ENCODE measurements at places on chromosomes 5 and 9. TPM values are rescaled to one million over a fixed set of nuclear protein-coding genes. Genes with fewer than 3 reads are reported as not detected.
A peak's percentile ranks its signal among the peaks of the same experiment; 100 is the strongest.

The RMI1 gene
- total RNA-seq = 26.8 TPM

The PCDHA9 gene
- not detected for total RNA-seq

The CNTNAP3 gene
- total RNA-seq = 14.8 TPM

The PIP5KL1 gene
- 37.6 TPM for total RNA-seq

The COL23A1 gene
- total RNA-seq = not detected

The PCDHB13 gene
- total RNA-seq = 0.22 TPM

The ROPN1L gene
- 0.66 TPM for total RNA-seq

GRCh38 chr5:96483878-96484277 is 50.8 kb upstream of the PCSK1 start:
- no peak overlapping the region for H3K4me3 ChIP-seq
- no peak overlapping the region for H3K27ac ChIP-seq
- DNase-seq = peak; percentile 12
- peaks cover 40% of the 10 kb centered on the region for H3K27me3 ChIP-seq
- H3K4me1 ChIP-seq = no peaks in the 10 kb centered on the region

GRCh38 chr5:60494635-60495034 is 205.3 kb downstream of the DEPDC1B start:
- no peak overlapping the region for H3K4me3 ChIP-seq
- H3K27ac ChIP-seq = no peak overlapping the region
- no peaks in the 10 kb centered on the region for H3K36me3 ChIP-seq
- DNase-seq = no peak

GRCh38 chr5:125298746-125299379 is 552.4 kb upstream of the ZNF608 start:
- no peak for DNase-seq
- no peaks in the 10 kb centered on the region for H3K36me3 ChIP-seq
- H3K4me1 ChIP-seq = peaks cover 10% of the 10 kb centered on the region
- H3K4me3 ChIP-seq = no peak overlapping the region
- H3K27me3 ChIP-seq = no peaks in the 10 kb centered on the region
- no peak overlapping the region for H3K27ac ChIP-seq

GRCh38 chr9:34553511-34554021 is 30.8 kb upstream of the ENHO start:
- H3K4me1 ChIP-seq = no peaks in the 10 kb centered on the region
- H3K27me3 ChIP-seq = no peaks in the 10 kb centered on the region
- H3K27ac ChIP-seq = no peak overlapping the region
- no peaks in the 10 kb centered on the region for H3K36me3 ChIP-seq
- no peak for DNase-seq
- H3K4me3 ChIP-seq = no peak overlapping the region

DNA sequence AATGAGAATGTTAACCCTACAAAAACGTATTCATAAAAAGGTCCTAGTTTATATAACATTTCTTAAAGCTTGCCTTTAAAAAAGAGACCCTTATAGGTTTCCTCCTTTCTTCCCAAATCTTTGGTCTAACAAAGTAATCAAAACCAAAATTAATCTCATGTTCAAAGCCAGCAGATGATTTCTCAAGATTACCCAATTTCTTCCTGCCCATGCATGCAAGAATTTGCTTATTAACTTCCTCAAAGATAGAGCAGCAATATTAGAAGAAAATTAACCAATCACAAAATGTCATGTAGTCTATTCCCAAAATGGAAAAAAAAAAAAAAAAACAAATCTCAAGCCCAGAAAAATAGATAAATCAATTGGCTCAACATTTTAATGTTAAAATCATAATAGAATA is 114.9 kb downstream of the MLLT3 start:
- no peak overlapping the region for H3K27ac ChIP-seq
- peaks cover 6% of the 10 kb centered on the region for H3K27me3 ChIP-seq
- H3K36me3 ChIP-seq = no peaks in the 10 kb centered on the region
- H3K4me3 ChIP-seq = no peak overlapping the region

DNA sequence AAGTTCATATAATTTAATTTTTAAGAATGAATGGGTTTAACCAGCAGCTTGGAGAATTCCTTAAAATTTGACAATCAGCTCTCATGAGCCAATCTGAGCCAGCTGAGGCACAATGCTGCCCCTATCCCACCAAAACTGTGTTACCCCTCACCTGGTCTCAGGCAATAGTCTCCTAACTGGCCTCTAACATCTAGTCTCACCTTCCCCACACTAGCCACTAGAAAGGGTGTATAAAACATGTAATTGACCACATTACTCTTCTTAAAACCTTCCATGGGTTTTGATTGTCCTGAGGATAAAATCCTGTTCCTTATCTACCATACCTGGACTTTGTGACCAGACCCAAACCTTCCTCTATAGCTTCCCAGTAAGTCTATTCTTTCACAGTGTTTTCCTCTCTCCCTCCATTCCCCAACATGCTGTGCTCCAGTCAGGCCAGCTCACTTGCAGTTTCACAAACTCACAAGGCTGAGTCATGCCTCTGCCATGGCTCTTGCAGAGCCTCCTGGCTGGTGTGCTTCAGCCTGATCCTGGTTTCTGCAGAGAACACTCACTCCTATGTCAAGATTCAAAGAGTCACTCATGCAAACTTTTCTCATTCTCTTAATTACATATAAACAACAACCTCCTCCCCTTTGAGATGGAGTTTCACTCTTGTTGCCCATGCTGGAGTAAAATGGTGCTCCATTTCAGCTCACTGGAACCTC is 16.0 kb upstream of the ZCCHC7 start:
- H3K27ac ChIP-seq = no peak overlapping the region
- H3K27me3 ChIP-seq = no peaks in the 10 kb centered on the region
- no peaks in the 10 kb centered on the region for H3K4me1 ChIP-seq
- H3K4me3 ChIP-seq = no peak overlapping the region
- H3K36me3 ChIP-seq = no peaks in the 10 kb centered on the region

DNA sequence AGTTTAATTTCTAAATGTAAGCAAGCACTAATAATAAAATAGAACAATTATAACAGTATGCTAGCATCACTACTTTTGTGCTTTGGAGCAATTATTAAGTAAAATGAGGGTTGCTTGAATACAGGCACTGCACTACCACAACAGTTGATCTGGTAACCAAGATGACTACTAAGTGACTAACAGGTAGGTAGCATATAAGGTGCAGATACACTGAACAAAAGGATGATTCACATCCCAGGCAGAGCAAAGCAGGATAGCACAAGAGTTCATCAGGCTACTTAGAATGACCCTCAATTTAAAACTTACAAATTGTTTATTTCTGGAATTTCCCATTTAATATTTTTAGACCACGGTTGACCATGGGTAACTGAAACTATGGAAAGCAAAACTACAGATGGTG is 48.0 kb upstream of the RGS7BP start:
- no peaks in the 10 kb centered on the region for H3K4me1 ChIP-seq
- H3K4me3 ChIP-seq = no peak overlapping the region

- H3K27me3 ChIP-seq = no peaks in the 10 kb centered on the region
- no peak for DNase-seq
- no peaks in the 10 kb centered on the region for H3K4me1 ChIP-seq
- H3K36me3 ChIP-seq = no peaks in the 10 kb centered on the region
These were observed 6.1 kb upstream of the AFAP1L1 start for GRCh38 chr5:149265597-149265996.

- peaks cover 27% of the 10 kb centered on the region for H3K27me3 ChIP-seq
- no peak overlapping the region for H3K4me3 ChIP-seq
- H3K27ac ChIP-seq = no peak overlapping the region
- peak; percentile 26 for DNase-seq
- no peaks in the 10 kb centered on the region for H3K4me1 ChIP-seq
- H3K36me3 ChIP-seq = no peaks in the 10 kb centered on the region
These were observed 23.4 kb downstream of the DMRTA1 start for GRCh38 chr9:22469928-22470544.

DNA sequence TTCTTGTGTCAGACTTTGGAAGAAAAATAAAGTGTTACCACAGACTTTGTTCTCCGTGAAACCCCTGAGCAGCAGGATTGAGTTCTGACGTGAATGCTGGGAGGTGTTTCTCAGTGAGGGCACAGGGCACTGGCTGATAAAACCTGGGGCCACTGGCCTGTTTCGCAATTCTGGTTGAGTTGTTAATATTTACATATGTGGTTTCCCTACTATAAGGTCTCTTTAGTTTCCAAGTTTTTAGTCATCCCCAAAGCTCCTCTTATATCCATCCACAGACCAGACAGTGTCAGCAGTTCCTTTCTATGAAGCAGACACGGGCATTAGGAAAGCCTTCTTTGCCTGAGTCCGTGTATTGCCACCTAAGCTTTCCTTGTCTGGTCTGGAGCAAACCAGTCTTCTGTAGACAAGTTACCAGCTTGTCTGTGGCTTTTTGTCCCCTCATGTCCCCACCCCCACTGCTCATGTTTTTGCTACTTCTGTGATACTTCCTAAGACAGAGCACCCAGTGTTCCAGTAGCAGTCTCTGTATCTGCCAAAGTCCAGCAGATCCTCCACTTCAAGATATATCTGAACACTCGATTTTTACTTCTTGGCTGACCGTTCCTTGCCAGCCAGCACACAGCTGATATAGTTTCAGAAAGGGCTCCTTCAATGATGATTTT is 42.0 kb downstream of the ACO1 start:
- no peak for DNase-seq
- H3K36me3 ChIP-seq = peaks cover 11% of the 10 kb centered on the region

- H3K36me3 ChIP-seq = no peaks in the 10 kb centered on the region
- H3K4me3 ChIP-seq = no peak overlapping the region
- H3K27ac ChIP-seq = no peak overlapping the region
- peak; percentile 40 for DNase-seq
- no peaks in the 10 kb centered on the region for H3K4me1 ChIP-seq
- no peaks in the 10 kb centered on the region for H3K27me3 ChIP-seq
These were observed 45.6 kb downstream of the COL15A1 start for GRCh38 chr9:98989036-98990000.
